ENCODE measurements at places on chromosomes 3 and 15. TPM values are rescaled to one million over a fixed set of nuclear protein-coding genes. Genes with fewer than 3 reads are reported as not detected.

PLCH1 gene
- total RNA-seq, result not detected

KNG1 gene
- not detected for total RNA-seq

STRIT1 gene
- total RNA-seq, result not detected

CYP1A2 gene
- total RNA-seq, result not detected

IGF2BP2 gene
- total RNA-seq, result 118 TPM

BRK1 gene
- total RNA-seq, result 106 TPM

EXD1 gene
- total RNA-seq, result not detected

SPINK8 gene
- not detected for total RNA-seq

PAK6 gene
- 0.54 TPM for total RNA-seq

STRA6 gene
- total RNA-seq, result 15.7 TPM

ADGRG7 gene
- 0.39 TPM for total RNA-seq

CHL1 gene
- total RNA-seq, result not detected

LTK gene
- total RNA-seq, result under 0.01 TPM

NR2F2 gene
- 23.2 TPM for total RNA-seq

ACKR2 gene
- 83.1 TPM for total RNA-seq

MINAR1 gene
- total RNA-seq, result 2.3 TPM
